Colonic mucosa (tissue), 4 donors: ENCODE measurements at places on chromosomes 7 and 10. TPM values are rescaled to one million over a fixed set of nuclear protein-coding genes. Genes with fewer than 3 reads are reported as not detected.

Gene CPA2
- 0.48 TPM for total RNA-seq

Gene DOCK4
- 6.5 TPM for total RNA-seq

Gene RPEL1
- total RNA-seq, result not detected

Gene HOXA9
- 22.1 TPM for total RNA-seq

Gene NAT16
- total RNA-seq, result not detected

Gene CFTR
- 127 TPM for total RNA-seq

Gene EGFR
- total RNA-seq, result 57.8 TPM

Gene MYL10
- not detected for total RNA-seq

Gene SIRT1
- total RNA-seq, result 20.4 TPM

Gene GIMAP1
- total RNA-seq, result 0.94 TPM

Gene EBLN1
- not detected for total RNA-seq

DNA sequence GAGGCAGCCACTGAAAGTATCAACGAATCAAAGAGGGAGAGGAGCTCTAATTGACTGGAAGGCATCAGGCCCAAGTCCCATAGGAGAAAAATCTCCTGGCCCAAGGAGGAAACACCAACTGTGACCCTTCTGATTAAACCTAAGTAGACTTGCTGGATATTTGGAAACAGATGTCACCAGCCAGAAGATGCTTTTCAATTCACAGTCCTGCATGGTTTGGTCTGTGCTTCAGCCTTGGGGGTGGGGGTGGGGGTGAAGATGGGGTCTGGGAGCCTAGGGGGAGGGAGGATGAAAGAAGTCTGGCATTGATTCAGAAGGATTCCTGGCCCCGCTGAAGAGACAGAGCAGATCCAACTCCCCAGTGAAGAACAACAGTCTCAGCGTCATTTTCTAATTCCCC lies 623.7 kb downstream of the PARD3 start:
- DNase-seq, result no peak
- no peaks in the 10 kb centered on the region for H3K36me3 ChIP-seq
- no peaks in the 10 kb centered on the region for H3K27me3 ChIP-seq

DNA sequence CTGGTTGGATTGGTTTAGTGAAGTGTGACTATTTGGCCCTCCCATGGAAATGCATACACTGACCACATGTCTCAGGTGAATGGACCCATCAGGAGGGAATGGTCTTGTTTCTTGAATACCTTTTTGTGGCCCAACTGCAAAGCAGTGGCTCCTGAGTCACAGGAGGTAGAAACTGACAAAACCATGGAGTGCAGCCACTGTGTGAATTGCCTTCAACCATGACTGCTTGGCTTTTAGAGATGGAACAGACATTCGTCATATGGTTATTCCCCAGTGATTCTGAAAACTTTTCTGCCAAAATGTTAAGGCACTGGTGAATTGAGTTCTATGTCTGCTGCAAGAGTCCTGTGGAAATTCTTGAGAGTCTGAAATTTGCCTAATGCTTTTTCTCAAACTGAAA lies 64.7 kb downstream of the CDK14 start:
- DNase-seq, result no peak
- H3K27me3 ChIP-seq, result no peaks in the 10 kb centered on the region
- no peaks in the 10 kb centered on the region for H3K4me1 ChIP-seq
- no peak overlapping the region for H3K27ac ChIP-seq
- H3K4me3 ChIP-seq, result no peak overlapping the region
- no peaks in the 10 kb centered on the region for H3K36me3 ChIP-seq

DNA sequence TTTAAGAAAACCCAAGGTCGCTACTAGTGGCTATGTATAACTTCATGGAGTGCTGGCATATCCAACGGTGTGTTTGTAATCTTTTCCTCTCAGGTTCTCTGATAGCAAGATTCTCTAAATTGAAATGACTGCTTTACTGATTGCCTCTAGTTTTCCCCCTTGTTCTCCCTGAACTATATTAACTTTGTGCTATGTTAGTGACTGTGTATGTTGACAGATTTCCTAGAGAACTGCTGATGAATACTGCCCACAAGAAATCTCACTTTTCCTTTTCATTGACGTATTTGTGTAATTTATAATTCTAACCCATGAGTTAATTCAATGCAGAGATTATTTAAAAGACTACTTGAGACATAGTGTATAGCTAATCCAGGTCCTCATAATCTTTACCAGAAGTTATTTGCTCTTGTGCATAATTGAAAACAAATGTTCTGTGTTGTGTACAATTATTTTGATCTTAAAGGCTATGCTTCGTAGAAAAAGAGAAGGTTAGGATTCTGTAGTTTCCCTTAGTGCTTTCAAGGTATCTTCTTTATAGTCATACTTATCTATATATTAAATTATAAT lies 70.6 kb upstream of the GLCCI1 start:
- H3K27me3 ChIP-seq, result no peaks in the 10 kb centered on the region
- H3K27ac ChIP-seq, result no peak overlapping the region
- no peak overlapping the region for H3K4me3 ChIP-seq
- no peak for DNase-seq
- H3K4me1 ChIP-seq, result no peaks in the 10 kb centered on the region
- no peaks in the 10 kb centered on the region for H3K36me3 ChIP-seq

DNA sequence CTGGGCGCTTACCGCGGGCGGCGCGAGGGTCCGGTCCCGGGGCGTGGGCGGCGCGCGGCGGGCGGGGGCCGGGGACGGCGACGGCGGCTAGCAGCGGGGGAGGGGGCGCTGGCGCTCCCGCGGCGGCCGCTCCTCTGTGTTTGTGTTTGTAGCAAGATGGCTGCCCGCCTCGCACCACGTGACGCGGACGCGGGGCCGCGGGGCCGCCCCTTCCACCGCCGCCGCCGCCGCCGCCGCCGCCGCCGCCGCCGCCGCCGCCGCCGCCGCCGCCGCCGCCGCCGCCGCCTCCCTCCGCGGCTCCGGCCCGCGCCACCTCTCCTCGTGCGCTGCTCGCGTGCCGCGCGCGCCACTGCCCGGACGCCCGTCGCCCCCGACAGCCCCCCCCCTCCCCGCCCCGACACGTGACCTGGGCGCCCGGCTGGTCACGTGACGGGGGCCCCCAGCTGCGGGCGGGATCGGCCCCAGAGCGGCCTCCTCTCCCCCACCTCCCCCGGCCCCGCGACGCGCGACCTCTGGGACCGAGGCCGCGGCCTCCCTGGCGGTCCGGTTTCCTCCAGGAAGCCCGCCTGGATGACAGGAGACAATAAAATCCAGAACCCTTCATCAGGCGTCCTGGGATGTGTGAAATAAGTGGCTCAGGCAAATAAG lies at the start of gene GIGYF1:
GIGYF1 (minus strand) TSS at position 153 of the 648 bp plus-strand sequence. CDS start 6,012 bp downstream, outside the sequence.
- H3K4me3 ChIP-seq, result peak within 1 kb of the TSS; percentile 87
- no peaks in the 10 kb centered on the region for H3K36me3 ChIP-seq
- peak; percentile 72 for DNase-seq
- peak within 1 kb of the TSS; percentile 62 for H3K27ac ChIP-seq

DNA sequence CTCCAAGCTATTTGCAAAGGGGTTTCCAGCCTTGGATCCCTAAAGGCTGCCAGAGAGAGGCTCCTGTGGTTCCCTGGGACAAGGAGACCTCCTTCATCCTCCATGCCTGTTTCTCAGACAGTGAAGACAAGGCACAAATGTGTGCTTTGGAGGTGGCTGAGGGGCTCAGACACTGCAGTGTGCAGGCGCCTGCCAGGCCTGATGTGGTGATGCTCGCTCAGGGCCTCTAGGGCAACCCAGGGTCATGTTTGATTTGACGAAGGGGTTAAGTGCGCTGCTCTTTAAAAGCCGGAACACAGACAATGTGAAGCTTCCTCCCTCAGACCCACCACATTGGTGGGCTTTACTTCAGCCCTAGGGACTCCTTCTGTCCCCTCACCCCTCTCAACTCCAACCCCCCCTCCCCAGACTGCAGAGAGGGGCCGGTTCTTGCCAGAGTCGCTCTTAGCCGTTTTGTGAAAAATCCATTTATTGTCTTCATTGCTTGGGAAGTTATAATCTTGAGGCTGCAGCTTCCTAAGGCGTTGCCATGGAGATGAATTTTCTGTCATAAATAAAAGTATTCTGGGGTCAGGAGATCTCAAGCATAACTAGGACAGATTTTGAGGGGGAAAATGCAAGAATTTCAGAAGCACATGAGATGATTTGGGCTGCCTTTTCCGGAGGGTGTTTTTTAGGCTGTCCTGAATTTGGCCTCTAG lies 35.8 kb downstream of the PDGFA start:
- H3K27ac ChIP-seq, result no peak overlapping the region
- no peak for DNase-seq
- no peak overlapping the region for H3K4me3 ChIP-seq
- H3K4me1 ChIP-seq, result no peaks in the 10 kb centered on the region

DNA sequence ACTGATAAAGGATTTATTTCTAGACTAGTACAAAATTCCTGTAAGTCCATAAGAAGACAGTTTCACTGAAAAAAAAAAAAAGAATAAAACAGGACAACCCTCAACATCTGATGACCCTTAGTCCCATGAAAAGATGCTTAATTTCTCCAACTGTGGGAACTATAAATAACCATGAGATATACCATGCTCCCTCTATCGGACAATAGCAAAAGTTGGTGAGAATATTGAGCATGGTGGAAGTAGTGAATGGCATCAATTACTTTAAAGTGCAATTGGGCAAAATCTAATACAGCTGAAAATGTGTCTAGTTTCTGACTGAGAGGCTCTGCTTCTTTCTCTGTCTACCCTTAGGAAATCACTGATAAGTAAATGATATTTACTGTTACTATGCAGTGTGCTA lies 348.8 kb downstream of the SUGCT start:
- no peak overlapping the region for H3K4me3 ChIP-seq
- no peaks in the 10 kb centered on the region for H3K27me3 ChIP-seq
- H3K27ac ChIP-seq, result no peak overlapping the region

DNA sequence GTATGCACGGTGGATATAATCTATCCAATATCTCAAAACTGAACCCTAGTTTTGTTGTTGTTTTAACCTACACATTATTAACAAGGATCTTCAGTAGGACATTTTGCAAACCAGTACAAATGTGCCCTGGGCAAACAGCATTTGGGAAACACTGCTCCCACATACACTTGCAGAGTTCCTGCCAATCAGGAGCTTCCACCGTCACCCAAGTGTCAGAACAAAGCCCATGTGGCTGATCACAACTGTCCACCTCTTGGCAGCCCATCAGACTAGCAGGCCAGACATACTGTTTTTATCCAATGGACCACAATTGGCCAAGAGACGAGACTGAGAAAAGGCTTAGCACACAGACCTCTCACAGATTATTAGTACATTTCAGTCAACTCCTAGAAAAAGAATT lies 200.4 kb downstream of the FAM107B start:
- H3K27ac ChIP-seq, result no peak overlapping the region
- no peak overlapping the region for H3K4me3 ChIP-seq
- H3K4me1 ChIP-seq, result no peaks in the 10 kb centered on the region
- no peaks in the 10 kb centered on the region for H3K36me3 ChIP-seq
- H3K27me3 ChIP-seq, result no peaks in the 10 kb centered on the region
- DNase-seq, result no peak

DNA sequence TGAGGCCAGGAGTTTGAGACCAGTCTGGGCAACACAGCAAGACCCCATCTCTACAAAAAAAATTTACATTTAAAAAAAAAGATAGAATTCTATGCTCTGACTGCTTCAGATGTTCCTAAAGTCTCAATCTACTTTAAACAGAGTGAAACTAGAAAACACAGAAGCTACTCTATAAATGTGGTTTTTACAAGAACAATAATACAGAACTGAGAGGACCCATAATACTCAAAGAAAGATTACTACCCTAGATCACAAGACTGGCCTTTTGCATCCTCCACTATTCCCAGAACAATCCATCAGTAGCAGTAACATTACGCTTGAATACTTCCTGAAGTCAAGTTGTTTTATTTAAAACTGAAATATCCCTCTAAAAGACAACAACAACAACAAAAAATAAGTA lies 119.4 kb downstream of the ZFAND4 start:
- H3K36me3 ChIP-seq, result no peaks in the 10 kb centered on the region
- no peak overlapping the region for H3K27ac ChIP-seq
- no peak overlapping the region for H3K4me3 ChIP-seq

DNA sequence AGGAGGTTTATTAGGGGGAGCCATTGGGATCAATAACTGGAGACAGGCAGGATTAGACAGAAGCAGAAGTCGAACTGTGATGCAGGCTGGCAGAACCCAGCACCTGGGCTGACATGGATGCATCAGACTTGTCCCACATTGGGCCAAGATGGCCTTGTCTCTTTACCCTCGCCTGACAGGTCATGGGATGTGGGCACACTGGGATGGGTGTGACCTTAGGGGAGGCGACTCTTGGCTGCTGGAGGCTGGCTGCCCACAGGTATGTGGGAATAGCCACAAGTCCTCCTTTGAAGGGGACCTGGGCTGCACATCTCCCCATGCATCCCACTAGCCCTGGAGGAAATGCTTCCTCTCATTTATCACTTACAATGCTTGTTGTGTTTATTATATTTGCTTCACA lies 17.3 kb downstream of the NFE2L3 start:
- H3K36me3 ChIP-seq, result no peaks in the 10 kb centered on the region
- H3K27me3 ChIP-seq, result no peaks in the 10 kb centered on the region
- peaks cover 7% of the 10 kb centered on the region for H3K4me1 ChIP-seq
- no peak overlapping the region for H3K4me3 ChIP-seq

- no peak for DNase-seq
- H3K27ac ChIP-seq, result no peak overlapping the region
- no peaks in the 10 kb centered on the region for H3K36me3 ChIP-seq
- H3K4me3 ChIP-seq, result no peak overlapping the region
Measured at GRCh38 chr7:120190566-120190965, 82.4 kb upstream of the KCND2 start.

DNA sequence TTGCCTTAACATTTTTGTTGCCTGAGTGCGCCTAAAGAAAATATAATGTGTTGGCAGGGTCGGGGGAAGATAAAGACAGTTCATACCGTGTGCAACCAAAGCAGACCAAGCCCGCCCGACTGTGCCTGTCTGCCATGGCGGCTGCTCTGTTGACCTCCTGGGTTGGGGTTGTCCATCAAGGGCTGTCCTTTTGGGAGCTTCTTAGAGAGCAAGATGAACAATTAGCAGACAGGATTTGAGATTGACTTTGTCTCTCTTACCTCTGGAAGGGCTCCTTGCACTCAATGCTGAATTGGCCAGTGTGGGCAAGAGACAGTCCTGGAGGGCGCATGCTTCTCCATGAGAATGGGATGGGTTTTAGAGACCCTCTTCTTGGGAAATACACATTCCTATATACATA lies 319.6 kb downstream of the GLRX3 start:
- H3K4me1 ChIP-seq, result no peaks in the 10 kb centered on the region
- no peaks in the 10 kb centered on the region for H3K27me3 ChIP-seq
- no peaks in the 10 kb centered on the region for H3K36me3 ChIP-seq
- H3K27ac ChIP-seq, result no peak overlapping the region
- DNase-seq, result no peak
- no peak overlapping the region for H3K4me3 ChIP-seq

DNA sequence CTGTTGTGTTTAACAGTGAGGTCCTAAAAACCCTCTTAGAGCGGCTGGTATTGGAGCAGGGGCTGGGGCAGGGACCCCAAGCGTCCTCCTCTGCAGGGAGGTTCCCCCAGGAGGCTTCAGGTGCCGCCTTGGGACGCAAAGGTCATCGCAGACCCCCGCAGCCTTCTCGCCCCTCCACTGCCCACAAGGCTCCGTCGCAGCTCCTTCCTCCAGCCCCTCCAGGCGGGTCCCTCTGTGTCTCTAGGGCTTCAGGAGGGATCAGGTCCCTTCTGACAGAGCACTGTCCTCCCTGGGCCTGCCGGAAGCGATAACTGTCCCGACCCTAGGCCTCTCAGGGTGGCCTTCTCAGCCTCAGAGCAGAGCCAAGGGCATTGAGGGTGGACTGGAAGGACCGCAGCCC lies 26.1 kb upstream of the AP5Z1 start:
- H3K4me1 ChIP-seq, result peaks cover 4% of the 10 kb centered on the region
- no peak overlapping the region for H3K27ac ChIP-seq
- no peak for DNase-seq
- H3K4me3 ChIP-seq, result no peak overlapping the region
- no peaks in the 10 kb centered on the region for H3K36me3 ChIP-seq
- H3K27me3 ChIP-seq, result no peaks in the 10 kb centered on the region

- no peaks in the 10 kb centered on the region for H3K36me3 ChIP-seq
- H3K27ac ChIP-seq, result no peak overlapping the region
- no peaks in the 10 kb centered on the region for H3K4me1 ChIP-seq
- H3K27me3 ChIP-seq, result no peaks in the 10 kb centered on the region
- H3K4me3 ChIP-seq, result no peak overlapping the region
Measured at GRCh38 chr7:22385326-22385725, 28.4 kb upstream of the RAPGEF5 start.
